ENCODE measurements at places on chromosomes 5 and 9.

DNA sequence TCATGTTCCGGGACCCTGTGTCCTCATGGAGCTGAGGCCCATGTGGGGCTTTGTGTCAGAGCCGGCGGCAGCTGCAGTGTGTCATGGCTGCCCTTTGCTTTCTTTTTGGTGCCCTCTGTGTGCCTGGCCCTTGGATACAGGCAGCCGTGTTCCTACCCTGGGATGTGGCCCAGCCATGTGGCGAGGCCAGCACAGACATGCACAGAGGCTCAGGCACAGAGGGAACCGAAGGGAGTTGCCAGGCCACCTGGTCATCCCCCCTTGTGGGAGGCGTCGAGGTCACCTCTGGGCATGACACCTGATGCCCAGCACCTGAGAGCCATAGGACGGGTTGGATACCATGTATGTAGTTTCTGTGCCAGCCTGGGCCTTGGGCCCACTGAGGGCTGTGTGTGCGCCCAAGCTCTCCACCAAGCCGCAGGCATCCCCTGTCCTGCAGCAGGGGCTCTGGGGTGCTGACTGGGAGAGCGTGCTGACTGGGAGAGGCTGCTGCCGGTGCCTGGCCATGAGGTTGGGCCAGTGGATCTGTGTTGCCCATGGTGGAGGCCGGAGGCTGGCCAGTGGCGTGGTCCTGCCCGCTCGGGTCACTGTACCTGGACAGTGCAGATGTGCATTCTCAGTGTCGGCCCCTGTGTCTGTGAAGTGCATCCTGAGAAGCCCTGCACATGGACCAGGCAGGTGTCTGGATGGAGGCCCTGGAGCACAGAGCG, 4.8 kb downstream of the NKD2 start:
- no peak for DNase-seq

- no peak for DNase-seq
Observed at GRCh38 chr9:34712140-34712539, 2.2 kb upstream of the CCL21 start.

GRCh38 chr5:54764102-54765090, 221.0 kb downstream of the ESM1 start:
- peak; percentile 46 for DNase-seq

- DNase-seq: no peak
Observed at GRCh38 chr5:14173377-14174229, 30.5 kb downstream of the TRIO start.

DNA sequence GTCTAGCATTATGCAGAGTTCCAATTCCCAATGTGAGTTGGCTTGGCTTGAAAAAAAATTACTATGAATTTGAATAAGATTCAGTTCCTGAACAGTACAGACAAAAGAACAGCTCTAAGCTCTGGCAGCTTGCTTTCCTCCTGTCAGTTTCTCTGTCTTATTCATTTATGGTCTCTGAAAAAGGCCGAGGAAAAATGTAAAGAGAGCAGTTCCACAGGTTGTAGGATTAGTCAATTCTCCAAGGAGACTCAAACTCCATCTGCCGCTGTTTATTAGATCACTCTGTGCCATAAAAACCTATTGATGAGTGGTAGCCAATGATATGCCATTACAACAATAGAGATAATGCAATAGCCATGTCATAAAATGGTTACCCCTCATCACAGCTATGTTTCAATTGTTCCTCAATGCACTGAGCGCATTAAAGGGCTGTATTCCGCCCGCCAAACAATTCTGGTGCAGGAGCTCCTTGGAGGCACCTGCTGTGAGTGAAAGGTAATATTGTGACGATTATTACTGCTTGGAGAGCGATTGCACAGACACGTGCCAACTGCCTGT, 188.2 kb downstream of the ARRDC3 start:
- no peak for DNase-seq

- DNase-seq: no peak
Observed at GRCh38 chr5:95487880-95488279, 66.9 kb downstream of the SKIC3 start.

- DNase-seq: no peak
Observed at GRCh38 chr5:14882658-14883580, 11.3 kb upstream of the ANKH start.

DNA sequence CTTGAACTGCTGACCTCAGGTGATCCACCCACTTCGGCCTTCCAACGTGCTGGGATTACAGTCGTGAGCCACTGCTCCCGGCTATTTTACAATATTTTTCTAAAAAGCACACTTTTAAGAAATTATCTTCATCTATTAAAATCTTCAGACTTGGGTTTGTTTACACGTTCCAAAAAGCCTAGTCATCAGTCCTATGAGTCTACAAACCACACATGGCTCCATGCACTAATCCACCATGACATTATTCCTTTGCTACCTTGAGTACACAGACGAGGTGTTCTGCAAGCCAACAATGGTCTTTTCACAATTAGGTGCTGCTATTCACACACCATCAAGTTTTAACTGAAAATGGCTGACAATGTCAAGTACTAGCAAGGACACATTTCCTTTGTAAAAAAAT, 41.0 kb downstream of the TRPM6 start:
- no peak for DNase-seq

DNA sequence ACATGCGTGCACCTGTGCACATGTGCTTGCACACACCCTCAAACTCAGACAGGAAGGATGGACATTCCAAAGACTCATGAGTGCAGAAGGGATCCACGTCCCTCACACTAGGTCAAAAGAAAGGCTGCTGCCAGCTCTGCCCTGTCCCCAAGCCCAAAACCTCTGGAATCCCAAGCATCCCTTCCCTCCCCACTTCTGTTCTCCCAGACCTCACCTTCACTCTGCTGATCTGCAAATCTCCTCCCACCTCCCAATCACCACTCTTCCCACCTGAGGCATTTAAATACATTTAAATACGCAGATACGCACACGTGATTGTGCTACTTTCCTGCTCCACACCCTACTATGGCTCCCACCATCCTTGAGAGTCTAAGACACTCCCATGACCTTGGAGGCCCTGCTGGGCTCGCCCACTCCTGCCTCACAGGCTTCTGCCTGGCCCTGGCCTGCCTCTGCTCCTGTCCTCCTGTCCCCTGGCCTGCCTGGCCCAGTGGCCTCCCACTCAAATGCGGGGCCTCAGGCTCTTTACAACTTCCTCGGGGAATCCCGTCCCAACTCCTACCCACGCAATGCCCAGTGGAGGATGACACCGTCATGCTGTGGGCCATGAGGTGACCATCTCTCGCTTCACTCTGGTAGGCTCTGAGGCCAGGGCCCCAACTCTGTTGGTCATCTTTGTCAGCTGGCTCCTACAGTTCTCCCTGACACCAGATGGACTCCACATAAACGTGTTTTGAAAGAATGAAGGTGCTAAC, 478.4 kb upstream of the DAP start:
- DNase-seq: no peak

GRCh38 chr9:14207352-14207995, 106.5 kb downstream of the NFIB start:
- no peak for DNase-seq

- peak; percentile 47 for DNase-seq
Observed at GRCh38 chr5:145056800-145057199, 778.3 kb downstream of the PRELID2 start.

GRCh38 chr5:36720688-36721087, 114.3 kb downstream of the SLC1A3 start:
- no peak for DNase-seq

DNA sequence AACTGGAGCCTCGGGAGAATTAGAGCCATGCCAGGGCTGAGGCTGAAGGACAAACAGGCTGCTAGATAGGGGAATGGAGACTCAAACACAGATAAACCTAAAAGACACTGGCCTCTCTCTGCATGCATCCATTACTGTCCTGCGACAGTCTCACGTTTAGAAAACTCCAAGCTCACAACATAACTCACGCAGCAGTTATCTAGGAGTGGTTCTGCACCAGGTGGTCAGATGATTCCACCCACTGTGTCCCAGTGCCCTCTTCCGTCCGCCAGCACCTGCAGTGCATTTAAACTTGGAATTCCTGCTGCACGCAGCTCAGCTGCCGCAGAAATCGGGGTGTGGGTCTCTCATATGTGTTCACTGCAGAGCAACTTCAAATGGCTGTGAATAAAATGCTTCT, 272.6 kb upstream of the IRX2 start:
- DNase-seq: no peak

DNA sequence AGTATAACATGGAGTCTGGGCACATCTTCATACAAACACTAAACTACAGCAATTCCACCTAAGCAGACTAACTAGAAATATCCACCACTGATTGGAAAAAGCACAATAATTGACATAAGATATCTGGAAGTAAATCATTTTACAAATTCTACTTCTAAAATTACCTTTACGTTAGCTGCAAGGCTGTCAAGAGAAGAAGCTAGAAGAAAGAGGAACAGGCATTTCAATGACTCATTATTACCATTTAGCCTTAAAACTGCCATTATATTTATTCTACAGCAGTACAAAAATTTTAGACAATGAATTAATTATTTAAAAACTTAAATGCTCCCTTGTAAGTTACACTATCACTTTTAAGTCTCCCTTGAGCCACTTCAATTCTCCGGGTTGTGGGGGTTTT, 43.4 kb upstream of the PLPP6 start:
- DNase-seq: no peak

GRCh38 chr5:7650755-7651154, 200.2 kb downstream of the CFAP90 start:
- no peak for DNase-seq

- DNase-seq: peak; percentile 89
Observed at GRCh38 chr5:3694819-3695218, 99.2 kb downstream of the IRX1 start.

GRCh38 chr9:135489188-135489906, 9.8 kb downstream of the PPP1R26 start:
- DNase-seq: no peak

DNA sequence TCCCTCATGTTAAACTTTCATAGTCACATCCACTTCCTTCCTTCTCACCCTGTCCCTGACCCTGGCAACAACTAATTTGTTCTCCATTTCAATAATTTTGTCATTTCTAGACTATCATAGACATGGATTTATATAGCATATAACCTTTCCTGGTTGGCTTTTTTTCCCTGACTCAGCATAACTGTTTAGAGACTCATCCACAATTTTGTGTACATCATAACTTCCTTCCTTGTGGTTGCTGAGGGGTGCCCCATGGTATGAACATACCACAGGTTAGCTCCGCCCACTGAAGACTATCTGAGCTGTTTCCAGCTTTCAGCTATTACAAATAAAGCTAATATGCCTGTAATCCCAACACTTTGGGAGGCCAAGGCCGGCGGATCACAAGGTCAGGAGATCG, 137.3 kb downstream of the PHF2 start:
- DNase-seq: no peak

DNA sequence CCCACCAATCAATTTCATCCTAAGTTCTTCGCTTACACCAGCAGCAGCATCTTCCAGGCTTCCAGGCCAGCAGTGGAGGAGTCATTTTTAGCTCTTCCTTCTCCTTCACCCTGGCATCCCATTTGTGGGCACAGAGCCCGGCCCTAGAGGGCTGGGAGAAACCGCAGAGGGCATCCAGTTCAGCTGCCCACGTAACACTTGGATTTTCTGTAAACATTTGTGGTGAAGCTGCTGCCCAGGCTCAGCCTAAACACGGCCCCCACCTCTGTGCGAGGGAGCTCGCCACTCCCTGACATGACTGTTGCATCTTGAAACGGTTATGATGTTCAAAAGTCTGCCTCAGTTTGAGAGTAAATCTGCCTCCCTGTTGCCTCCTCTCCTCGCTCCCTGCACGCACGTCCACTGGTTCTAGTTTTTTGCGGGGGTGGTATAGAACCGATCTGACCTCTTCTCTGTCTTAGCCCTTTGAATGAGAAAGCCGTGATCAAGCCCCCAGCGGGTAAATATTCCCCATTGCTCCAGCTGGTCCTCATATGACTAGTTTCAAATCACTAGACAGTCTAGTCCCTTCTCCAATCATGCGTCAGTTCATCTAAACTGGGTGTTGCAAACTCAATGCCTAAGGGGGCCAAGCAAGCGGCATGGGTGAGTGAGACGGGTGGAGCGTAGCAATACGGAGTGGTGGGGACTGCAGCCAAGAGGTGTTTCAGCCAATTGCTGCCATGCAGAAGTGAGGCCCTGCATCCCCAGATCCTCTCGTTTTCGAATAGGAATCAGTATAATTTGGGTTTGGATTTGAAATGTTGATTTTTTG, 34.9 kb upstream of the N4BP3 start:
- DNase-seq: peak; percentile 54

GRCh38 chr9:105333811-105334210, 89.4 kb downstream of the SLC44A1 start:
- no peak for DNase-seq

- no peak for DNase-seq
Observed at GRCh38 chr5:147055850-147056566, 177.5 kb upstream of the PPP2R2B start.

GRCh38 chr9:31347082-31347617, 1037.3 kb upstream of the ACO1 start:
- peak; percentile 42 for DNase-seq

GRCh38 chr5:106127985-106128384, 1542.8 kb downstream of the EFNA5 start:
- DNase-seq: no peak

GRCh38 chr9:3502560-3503398, 23.0 kb downstream of the RFX3 start:
- DNase-seq: peak; percentile 35

DNA sequence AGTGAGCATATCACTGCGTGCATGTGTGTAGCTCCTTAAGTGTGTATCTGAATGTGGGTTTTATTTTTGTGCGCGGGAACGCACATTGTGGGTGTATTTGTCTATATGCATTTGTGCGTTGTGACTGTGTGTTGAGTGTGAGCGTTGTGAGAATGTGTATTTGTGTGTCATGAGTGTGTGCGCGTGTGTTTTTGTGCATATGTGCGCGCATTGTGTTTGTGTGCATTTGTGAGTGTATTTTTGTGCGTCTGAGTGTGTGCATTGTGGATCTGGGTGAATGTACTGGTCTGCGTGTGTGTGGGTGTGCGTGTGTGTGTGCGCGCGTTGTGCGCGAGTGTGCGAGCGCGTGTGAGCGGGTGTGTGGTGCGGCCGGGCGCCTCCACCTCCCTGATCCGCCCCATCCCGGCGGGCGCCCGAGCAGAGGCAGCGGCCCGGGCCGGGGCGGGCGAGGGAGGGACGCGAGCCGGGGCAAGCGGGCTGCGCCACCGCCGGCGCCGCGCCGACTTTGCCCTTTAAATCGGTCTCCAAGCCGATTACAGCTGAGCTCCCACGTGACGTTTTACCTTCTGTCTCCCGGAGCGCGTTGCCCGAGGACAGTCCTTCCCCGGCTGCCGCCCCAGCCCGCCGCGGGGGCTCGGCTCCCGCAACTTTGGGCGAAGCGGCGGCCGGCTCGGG, at the start of gene RASGRF2:
TSS of gene RASGRF2 (plus strand) at position 596 of the 675 bp plus-strand sequence. CDS start 376 bp downstream, outside the sequence.
- DNase-seq: peak; percentile 23

GRCh38 chr5:56640763-56641406, 174.5 kb upstream of the MAP3K1 start:
- DNase-seq: no peak

DNA sequence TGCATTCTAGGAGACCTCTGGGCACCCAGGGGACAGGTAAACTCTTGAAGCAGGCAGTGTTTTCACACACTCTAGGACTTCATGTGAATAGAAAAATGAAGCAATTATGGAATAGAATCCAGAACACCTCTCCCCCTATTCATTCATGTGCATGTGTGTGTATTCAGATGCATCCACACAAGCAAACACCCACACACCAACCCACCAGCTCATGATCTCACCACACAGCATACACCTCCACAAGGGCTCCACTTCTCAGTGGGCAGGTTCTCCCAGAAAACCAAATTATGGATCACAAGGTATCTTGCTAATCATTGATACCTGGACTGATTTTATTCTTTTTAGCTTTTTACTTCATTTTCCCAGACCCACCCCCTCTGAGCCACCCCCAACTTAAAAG, 21.2 kb upstream of the HSD17B3 start:
- DNase-seq: no peak
